ENCODE measurements at places on chromosomes 6 and 20.

- peak; percentile 76 for DNase-seq
These were observed 83.5 kb downstream of the TRERF1 start for GRCh38 chr6:42368181-42368580.

DNA sequence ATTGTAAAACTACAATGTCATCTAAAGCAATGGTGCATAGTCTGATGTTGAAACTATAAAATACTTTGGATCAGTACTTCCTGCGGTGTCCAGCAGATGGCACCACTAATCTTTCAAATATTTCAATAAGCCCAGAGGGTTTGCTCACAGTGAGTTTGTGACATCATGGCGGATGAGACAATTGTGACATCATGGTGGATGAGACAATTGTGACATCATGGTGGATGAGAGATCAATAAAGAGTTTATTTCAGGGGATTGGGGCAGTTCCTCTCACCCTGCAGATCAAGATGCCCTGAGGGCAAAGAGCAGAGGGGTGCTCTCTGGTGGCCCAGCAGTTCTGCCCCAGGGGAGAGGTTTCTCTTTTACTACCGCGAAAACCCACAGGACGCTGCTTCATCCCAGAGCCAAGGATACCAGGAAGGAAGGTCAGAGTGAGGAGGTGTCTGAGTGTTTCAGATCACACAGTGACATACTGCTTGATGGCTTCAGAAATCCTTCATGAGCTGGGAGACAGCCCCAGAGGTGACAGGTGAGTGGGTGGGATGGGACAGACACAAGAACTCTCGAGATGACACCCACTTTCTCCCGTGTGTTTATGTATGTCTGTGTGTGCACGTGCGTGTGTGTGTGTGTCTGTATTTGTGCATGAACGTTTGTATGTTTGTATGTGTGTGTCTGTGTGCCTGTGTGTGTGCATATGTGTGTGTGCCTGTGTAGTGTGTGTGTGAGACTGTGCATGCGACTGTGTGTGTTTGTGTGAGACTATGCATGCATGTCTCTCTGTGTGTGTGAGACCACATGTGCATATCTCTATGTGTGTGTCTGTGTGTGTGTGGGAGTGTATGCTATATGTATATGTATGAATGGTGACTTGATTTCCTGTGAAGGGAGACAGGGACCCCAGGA is 7.3 kb upstream of the ULBP2 start:
- peak; percentile 81 for DNase-seq

GRCh38 chr6:38508894-38509293 is 130.8 kb downstream of the BTBD9 start:
- no peak for DNase-seq

- DNase-seq, result no peak
These were observed 102.1 kb downstream of the ATP9A start for GRCh38 chr20:51666126-51666525.

- DNase-seq, result no peak
These were observed 26.4 kb upstream of the BMP5 start for GRCh38 chr6:55901765-55902270.

DNA sequence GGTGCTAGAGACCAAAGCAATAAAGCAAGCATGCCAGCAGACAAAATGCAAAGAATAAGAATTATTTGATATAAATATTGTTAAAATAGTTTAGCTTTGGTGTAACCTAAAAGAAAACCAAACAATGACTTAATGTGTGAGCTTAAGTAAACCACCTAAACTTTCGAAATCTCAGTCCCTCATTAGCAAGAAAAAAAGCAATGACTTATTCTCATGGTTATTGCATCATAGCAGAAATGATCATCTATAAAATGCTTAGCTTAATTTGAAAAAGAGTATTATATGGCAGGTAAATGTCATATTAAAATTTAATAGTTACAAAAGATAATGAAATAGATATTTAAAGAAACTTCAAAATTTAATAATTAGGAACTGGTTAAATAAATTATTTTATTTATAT is 1395.7 kb upstream of the EYS start:
- no peak for DNase-seq

DNA sequence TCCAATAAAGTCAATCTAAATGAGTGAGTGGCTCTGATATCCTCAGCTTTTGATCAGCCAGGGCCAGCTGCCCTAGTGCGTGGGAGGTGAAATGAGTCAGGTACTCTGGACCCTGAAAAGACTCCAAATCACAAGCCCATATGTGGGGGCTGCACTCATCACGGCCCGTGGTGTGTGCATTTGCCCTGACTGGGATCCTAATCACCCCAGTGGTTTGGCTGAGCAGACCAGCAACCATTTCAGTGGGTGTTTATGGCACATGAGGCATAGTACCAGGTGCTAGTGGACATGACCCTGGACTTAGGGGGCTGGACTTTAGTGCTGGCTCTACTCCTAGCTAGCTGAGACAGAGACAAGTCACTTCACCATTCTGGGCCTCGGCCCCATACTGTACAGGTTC is 39.4 kb downstream of the SCML4 start:
- DNase-seq, result peak; percentile 50

- no peak for DNase-seq
These were observed 54.1 kb downstream of the TULP4 start for GRCh38 chr6:158366363-158366762.

GRCh38 chr20:40443753-40444152 is 245.3 kb downstream of the MAFB start:
- DNase-seq, result no peak

Data from activated CD4-positive, alpha-beta T cell treated with anti-CD3 and anti-CD28 coated beads for 48 hours (primary cell).